ENCODE measurements at places on chromosomes 2 and 18.

DNA sequence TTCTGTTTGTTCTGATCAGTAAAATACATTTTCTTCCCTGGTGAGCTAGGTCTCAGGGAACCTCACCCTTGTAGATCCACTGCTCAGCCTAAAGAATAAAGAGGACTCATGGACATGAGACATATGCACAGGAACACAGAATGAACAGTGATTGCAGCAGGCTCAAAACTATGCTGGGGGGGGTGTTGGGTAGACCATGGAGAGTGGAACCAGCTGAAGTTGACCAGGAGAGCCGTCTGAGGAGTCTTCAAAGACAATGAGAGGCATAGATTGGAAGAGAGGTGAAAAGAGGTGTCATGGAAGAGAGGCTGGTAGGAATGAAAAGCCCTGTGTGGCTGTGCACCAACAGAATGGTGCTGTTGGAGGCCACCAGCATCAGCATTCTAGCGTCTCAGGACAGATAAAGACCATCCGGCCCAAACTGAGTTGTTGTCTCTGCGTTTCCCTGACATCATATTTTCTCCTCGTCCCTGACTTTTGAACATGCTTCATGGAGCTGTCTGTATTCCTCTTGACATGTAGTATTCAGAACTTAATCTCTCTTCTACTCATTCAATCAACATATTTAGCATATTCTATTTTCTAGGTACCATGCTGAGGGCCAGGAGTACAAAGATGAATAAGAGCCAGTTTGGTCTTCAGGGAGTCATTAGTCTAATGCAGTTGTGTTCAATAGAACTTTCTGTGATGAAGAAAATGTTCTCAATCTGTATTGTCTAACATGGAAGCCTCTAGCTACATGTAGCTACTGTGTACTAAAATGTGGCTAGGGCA is 331.8 kb downstream of the CYP26B1 start:
- DNase-seq = no peak

DNA sequence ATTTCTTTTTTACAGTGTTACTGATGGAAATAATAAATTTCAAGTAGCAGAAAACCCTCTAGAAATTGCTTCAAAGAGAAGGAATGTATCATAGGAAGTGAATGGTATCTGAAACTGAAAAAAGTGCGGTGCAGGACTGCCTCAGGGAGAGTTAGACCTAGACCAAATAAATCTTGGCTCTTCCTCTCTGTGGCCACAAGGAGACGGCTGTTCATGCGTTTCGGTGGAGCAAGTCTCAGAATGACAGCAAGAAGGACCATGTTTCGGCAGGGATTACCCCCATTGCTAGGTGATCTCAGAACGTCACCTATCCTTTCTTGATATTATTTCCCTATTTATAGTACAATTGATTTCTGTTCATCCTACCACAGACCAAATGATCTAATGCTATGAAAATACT is 522.3 kb downstream of the SOX11 start:
- no peak for DNase-seq

DNA sequence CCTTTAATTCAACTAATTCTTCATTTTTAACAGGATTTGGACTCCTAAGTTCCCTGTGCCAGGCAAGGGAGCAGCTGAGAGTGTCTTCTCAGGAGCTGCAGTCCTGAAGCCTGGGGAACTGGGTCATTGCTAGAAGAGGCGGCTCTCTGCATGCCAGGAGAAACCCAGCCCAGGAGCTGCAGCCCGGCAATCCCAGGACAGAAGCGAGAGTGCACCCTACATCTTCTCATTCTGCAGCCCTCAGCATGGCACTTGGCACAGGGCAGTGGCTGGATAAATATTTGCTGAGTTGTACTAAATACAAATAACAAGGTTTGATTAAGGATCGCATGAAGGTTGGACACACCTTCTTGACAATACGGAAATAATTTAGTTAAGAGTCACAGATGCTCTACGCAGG is 244.9 kb upstream of the PXDN start:
- DNase-seq = no peak

DNA sequence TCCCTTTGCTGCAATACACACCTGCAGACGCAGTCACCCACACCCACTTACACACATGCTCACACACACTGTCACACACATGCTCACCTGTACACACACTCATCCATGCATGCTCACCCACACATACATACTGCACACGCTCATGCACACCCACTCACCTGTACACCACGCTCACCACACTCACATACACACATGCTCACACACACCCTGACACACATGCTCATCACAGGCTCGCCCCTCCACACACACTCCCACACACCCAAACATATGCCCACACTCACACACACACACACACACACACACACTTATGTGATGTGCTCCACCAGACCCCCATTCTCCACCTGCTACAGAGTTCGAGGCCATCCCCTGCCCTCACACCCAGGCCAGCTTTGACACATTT is 22.8 kb upstream of the CREG2 start:
- DNase-seq = no peak

GRCh38 chr2:16130906-16131400 is 190.6 kb downstream of the MYCN start:
- DNase-seq = no peak

GRCh38 chr2:106195456-106195855 is 1.4 kb upstream of the UXS1 start:
- no peak for DNase-seq

GRCh38 chr2:170408461-170409163 is 230.7 kb downstream of the MYO3B start:
- DNase-seq = no peak

DNA sequence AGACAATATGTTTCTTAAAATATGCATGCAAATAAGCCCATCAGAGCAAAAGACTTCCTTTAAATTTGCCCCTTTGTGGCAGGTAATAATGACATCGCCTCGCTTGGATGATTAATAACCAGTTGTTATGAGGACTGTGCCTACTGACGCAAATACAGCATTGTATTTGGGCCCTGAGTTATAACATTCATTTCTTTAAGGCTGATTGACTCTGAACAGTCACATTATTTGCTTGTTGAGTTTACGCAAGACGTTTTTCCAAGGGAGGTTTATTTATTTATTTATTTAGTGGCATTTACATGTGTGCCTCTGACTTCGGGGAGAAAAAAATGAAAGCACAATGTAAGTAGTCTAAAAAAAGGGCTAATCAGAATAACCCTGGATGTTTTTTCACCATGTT is 88.3 kb downstream of the SLC8A1 start:
- DNase-seq = no peak

GRCh38 chr2:28338046-28338817 is 54.4 kb upstream of the FOSL2 start:
- DNase-seq = no peak

DNA sequence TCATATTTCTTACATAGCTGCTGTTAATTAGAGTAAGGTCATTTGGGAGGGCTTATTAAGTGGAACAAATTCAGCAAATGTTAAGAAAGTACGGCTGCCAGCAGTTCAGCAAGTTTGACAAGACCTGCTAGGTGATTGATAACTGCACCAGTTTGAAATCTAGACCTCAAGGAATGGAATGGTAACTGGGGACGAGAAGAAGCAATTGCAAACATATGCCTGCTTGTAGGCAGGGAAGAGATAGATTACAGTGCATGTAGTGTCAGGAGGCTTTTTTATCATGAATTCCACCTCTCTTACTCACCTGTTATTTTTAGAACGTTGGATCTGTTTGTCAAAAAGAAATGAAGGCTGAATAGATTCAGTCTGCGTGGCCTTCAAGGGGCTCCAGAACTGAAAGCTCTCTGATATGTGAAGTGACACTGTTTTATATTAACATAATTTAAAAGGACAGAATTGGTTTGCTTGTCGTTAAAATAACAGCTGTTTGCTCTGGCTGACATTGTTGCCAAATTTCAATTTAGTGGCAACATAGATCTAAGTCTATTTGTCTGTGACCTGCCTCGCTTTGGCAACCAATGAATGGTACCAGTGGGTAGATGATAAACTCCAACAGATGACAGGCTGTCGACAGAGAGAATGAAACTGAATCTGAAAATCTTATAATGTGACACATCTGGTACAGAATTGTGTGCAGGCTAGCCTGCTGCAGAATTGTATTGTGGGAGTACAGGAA is 199.3 kb downstream of the ZNF407 start:
- DNase-seq = no peak

GRCh38 chr2:130920415-130921163 is 83.9 kb downstream of the ARHGEF4 start:
- DNase-seq = peak; percentile 20

DNA sequence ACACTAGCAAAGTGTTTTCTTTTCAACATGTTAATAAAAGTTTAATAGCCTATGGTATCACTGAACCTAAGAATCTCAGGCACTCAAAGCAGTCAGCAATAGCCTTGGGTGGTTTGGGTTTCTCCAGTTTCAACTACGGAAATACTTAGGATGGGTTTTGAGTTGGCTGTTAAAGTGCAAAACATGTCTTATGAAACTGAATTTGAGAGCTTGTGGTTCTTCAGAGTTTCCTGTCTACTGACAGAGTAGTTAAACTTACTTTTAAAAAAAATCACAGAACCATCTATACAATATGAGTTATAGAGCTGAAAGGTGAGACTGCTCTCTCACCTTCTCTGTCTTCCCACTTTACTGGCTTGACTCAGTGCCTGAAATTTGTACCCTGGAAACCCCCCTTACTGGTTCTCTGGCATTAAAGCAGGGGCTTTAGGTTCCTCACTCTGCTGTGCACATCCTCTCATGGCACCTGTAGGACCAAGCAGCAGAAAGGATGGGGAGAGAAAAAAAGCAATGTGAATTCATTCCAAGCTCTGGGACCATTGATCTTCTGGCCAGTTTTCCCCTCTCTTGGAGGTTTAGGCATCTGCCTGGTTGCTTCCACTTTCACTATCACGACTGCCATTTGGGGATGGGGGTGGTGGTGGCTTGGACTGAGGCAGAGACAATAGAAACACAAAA is 18.1 kb downstream of the CCDC141 start:
- peak; percentile 14 for DNase-seq

DNA sequence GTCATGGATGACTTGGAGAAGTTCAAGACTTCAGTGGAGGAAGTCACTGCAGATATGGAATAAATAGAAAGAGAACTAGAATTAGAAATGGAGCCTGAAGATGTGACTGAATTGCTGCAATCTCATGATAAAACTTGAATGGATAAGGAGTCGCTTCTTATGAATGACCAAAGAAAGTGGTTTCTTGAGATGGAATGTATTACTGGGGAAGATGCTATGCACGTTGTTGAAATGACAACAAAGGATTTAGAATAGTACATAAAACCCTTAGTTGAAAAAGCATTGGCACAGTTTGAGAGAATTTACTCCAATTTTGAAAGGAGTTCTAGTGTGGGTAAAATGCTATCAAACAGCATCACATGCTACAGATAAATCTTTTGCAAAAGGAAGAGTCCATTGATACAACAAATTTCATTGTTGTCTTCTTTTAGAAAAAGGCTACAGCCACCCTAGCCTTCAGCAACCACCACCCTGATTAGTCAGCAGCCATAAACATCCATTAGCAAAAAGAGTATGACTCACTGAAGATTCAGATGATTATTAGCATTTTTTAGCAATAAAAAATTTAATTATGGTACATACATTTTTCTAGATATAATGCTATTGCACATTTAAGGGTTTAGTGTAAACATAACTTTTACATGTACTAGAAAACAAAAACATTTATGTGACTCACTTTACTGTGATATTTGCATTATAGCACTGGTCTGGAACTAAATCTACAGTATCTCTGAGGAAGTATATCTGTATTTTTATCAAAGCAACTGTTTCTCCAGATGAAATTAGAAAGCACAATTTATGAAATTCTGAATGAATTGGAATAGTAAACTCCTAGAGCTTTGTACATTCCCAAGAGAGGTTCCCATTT is 110.5 kb upstream of the TACR1 start:
- no peak for DNase-seq

- DNase-seq = no peak
Observed at GRCh38 chr18:45139478-45139877, 458.8 kb downstream of the SETBP1 start.

DNA sequence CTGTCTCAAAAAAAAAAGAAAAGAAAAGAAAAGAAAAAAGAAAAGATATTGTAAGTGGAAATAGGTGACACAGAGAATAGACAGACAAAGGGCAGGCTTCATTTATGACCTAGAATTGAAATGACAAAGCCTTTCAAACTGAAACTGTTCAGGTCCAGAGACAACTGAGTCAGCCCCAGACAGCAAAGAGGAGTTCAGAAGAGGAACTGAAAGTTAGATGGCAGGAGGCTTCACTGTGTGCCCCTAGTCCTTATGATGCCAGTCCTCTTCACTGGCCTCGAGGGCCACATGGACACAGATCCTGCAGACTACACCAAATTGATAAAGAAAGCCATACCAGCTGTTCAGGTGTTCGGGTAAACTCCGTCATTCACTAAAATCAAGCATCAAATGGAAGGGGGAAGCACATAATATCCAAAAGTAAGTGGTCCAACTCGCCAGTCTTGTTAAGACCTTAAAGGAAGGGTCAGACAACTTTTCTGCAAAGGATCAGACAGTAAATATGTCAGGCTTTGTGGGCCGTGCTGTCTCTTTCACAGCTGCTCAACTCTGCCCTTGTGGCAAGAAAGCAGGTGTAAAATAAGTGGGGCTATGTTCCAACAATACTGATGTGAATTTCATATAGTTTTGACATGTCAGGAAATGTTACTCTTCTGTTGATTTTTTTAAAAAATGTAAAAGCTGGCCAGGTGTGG is 231.9 kb upstream of the MGAT5 start:
- no peak for DNase-seq

GRCh38 chr18:36415171-36415570 is 117.7 kb downstream of the FHOD3 start:
- DNase-seq = no peak

- peak; percentile 44 for DNase-seq
Observed at GRCh38 chr18:46481048-46481846, 175.8 kb downstream of the LOXHD1 start.

- no peak for DNase-seq
Observed at GRCh38 chr18:31438402-31438801, 9.1 kb upstream of the DSG3 start.

DNA sequence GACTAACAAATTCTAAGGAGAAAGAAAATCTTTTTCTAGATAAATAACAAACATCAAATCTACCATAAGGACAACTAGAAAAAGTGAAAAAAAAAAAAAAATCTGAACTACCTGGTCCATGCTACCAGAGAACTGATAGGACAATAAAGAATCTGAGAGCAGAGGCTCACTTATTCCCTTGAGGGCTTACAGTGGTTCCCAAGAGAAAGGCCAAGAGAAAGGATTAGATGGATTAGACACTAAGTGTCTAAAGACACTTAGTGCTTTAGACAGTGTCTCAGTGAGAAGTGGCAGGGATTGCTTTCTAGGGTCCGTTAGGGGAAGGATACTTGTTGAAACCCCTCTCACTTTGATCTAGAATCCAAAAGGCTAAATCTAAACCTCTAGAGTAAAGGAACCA is 78.2 kb downstream of the COA5 start:
- DNase-seq = no peak
